Fibroblast of lung (primary cell): ENCODE measurements at places on chromosomes 3 and 15.

DNA sequence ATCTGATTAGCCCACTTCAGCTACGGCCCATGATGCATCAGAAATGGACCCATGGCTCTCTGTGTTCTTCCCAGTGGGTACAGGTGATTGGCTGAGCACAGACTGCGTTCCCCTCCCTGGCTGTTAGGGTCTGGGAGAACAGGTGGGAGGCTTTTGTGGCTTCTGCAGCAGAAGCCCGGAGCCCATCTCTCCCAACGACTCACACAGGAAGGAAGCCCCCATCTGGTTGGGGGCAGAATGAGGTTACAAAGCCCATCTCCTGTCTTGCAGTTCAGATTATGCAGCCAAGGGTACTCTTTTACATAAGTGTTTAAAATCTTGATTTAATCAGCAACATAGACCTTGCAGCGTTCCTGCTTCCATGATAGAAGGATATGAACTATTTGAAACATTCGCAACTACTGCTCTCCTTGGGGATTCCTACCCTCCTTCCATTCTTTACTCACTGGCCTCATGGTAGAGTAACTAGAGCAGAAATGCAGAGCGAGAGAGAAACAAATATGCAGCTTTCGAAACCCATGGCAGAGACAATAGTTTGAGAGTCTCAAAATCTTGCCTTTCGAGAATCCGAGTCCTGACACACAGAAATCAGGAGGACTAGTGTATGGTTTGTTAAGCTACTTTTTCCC lies 291.3 kb downstream of the TLE3 start:
- no peak overlapping the region for H3K27ac ChIP-seq
- no peaks in the 10 kb centered on the region for H3K36me3 ChIP-seq
- H3K4me3 ChIP-seq, result no peak overlapping the region
- no peaks in the 10 kb centered on the region for H3K27me3 ChIP-seq
- DNase-seq, result no peak

DNA sequence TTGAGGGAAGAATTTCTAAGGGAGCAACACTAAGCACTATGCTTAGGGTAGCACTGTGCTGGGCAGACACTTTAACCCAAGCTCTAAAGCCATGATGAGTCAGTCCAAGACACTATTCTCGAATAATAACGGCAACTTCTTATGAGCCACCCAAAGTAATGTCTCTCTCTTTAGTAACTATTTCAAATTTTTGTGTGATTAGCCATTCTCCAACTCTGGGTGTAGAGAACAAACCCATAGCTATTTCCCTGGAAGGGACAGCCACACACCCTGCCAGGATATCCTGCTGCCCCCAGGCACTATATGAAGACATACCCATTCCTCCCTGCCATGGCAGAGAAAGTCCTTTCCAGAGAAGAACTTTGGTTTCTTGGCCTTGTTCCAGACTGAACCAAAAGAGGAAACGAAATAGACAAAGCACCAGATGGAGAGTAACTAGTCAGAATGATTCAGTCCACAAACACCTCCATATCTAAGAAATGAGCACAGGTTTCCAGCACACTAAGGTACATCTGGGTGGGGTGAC lies 384.9 kb upstream of the THBS1 start:
- H3K27ac ChIP-seq, result peak overlapping the region; percentile 26
- peaks cover 15% of the 10 kb centered on the region for H3K4me1 ChIP-seq
- no peaks in the 10 kb centered on the region for H3K27me3 ChIP-seq
- no peak overlapping the region for H3K4me3 ChIP-seq

- H3K4me1 ChIP-seq, result peaks cover 6% of the 10 kb centered on the region
- DNase-seq, result no peak
- no peaks in the 10 kb centered on the region for H3K27me3 ChIP-seq
- no peak overlapping the region for H3K27ac ChIP-seq
- H3K4me3 ChIP-seq, result no peak overlapping the region
- no peaks in the 10 kb centered on the region for H3K36me3 ChIP-seq
Observed at GRCh38 chr15:60710656-60711055, 231.7 kb upstream of the ICE2 start.

DNA sequence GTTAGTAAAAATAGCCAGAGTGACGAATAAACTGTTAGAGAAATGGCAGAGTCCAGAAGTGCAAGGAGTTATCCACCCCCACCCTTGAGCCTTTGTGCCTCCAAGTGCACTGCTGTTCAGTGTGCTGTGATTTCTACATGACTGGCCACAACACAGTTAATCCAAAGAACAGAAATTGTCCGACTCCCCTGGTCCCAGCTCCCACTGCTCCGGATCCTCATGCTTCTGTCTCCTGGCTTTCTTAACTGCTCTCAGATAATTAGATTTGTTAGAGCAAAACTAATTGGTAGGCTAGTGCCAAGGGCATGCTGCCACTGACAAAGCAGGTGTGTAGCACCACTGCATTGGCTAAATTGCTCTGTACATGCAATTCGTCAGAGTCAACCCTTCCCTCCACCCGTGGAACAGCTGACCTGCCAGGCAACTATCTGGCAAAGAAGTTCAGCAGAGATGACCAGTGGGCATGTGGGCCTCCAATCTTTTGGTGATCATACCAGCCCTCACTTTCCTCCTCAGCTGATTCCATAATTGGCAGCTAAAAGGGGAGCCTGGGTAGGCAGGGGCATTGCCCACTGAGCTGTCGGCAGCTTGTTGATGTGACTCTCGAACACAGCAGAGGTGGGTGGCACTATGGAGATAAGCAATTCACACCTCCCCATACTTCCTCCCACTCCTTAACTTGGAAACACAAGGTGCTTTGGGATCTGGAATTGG lies 18.9 kb upstream of the ACAP2 start:
- DNase-seq, result no peak
- no peaks in the 10 kb centered on the region for H3K27me3 ChIP-seq
- H3K4me1 ChIP-seq, result no peaks in the 10 kb centered on the region
- H3K27ac ChIP-seq, result no peak overlapping the region
- H3K4me3 ChIP-seq, result no peak overlapping the region

GRCh38 chr3:155411500-155412223 lies 118.2 kb upstream of the STRIT1 start:
- no peaks in the 10 kb centered on the region for H3K27me3 ChIP-seq
- no peak overlapping the region for H3K4me3 ChIP-seq
- no peak overlapping the region for H3K27ac ChIP-seq
- no peak for DNase-seq
- peaks cover 6% of the 10 kb centered on the region for H3K4me1 ChIP-seq

GRCh38 chr3:49781415-49782199 lies 4.7 kb downstream of the IP6K1 start:
- H3K4me3 ChIP-seq, result no peak overlapping the region
- H3K27ac ChIP-seq, result no peak overlapping the region
- DNase-seq, result no peak
- H3K27me3 ChIP-seq, result no peaks in the 10 kb centered on the region
- peaks cover 4% of the 10 kb centered on the region for H3K36me3 ChIP-seq

- no peaks in the 10 kb centered on the region for H3K4me1 ChIP-seq
- no peaks in the 10 kb centered on the region for H3K27me3 ChIP-seq
- H3K27ac ChIP-seq, result no peak overlapping the region
- H3K36me3 ChIP-seq, result no peaks in the 10 kb centered on the region
- DNase-seq, result no peak
Observed at GRCh38 chr15:29631076-29632070, 190.9 kb downstream of the TJP1 start.

DNA sequence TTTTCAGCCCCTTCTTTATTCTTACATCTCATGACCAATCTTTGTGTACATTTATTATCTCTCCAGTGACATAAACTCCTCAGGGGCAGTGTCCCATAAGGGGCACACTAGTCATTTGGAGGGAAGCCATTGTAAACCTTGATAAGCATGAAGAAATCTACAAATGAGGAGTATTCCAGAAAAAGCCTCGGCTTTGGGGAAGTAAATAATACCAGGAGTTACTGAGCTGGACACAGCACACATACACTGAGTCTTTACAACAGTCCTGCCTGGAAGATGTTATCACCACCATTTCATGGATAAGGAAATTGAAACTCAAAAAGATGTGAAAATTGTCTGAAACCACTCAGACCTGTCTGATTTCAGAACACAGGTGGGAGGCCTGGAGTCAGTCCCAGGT lies 15.4 kb upstream of the POLR2M start:
- no peak for DNase-seq
- no peak overlapping the region for H3K27ac ChIP-seq
- H3K36me3 ChIP-seq, result no peaks in the 10 kb centered on the region
- H3K4me1 ChIP-seq, result no peaks in the 10 kb centered on the region
- no peak overlapping the region for H3K4me3 ChIP-seq

DNA sequence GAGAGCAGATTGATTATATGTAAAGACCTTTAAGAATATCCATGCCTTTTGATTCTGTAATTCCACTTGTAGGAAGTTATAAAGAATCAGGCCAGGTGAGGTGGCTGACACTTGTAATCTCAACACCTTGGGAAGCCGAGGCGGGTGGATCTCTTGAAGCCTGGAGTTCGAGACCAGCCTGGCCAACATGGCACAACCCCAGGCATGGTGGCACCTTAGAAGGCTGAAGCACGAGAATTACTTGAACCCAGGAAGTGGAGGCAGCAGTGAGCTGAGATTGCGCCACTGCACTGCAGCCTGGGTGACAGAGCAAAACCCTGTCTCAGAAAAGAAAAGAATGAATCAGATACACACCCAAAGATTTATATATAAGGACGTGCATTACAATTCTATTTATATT lies 33.9 kb downstream of the HRH1 start:
- H3K4me3 ChIP-seq, result no peak overlapping the region
- peaks cover 11% of the 10 kb centered on the region for H3K4me1 ChIP-seq
- H3K36me3 ChIP-seq, result no peaks in the 10 kb centered on the region
- no peak overlapping the region for H3K27ac ChIP-seq
- no peak for DNase-seq

- H3K27ac ChIP-seq, result no peak overlapping the region
- no peak for DNase-seq
- no peak overlapping the region for H3K4me3 ChIP-seq
- no peaks in the 10 kb centered on the region for H3K27me3 ChIP-seq
Observed at GRCh38 chr3:14096742-14097141, 27.9 kb downstream of the CHCHD4 start.

DNA sequence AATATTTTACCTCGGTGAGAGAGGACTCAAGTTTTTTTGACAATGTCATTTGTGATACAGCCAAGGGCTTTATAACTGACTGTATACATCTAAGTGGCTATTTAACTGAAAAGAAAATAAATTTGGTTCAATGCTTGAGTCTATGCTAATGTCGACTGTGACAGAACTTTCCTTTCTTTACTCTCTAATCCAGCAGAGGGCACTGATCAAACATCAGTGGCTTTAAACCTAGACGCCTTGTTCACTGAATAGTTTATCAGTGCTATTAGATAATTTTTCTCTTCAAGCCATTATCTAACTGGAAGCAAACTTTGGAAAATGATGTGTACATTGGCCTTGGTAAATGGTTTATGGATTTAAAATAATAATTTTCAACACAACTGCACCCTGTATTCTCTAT lies 285.1 kb downstream of the CHL1 start:
- no peaks in the 10 kb centered on the region for H3K4me1 ChIP-seq
- no peak overlapping the region for H3K4me3 ChIP-seq
- no peaks in the 10 kb centered on the region for H3K36me3 ChIP-seq
- no peaks in the 10 kb centered on the region for H3K27me3 ChIP-seq
- peak; percentile 3 for DNase-seq

DNA sequence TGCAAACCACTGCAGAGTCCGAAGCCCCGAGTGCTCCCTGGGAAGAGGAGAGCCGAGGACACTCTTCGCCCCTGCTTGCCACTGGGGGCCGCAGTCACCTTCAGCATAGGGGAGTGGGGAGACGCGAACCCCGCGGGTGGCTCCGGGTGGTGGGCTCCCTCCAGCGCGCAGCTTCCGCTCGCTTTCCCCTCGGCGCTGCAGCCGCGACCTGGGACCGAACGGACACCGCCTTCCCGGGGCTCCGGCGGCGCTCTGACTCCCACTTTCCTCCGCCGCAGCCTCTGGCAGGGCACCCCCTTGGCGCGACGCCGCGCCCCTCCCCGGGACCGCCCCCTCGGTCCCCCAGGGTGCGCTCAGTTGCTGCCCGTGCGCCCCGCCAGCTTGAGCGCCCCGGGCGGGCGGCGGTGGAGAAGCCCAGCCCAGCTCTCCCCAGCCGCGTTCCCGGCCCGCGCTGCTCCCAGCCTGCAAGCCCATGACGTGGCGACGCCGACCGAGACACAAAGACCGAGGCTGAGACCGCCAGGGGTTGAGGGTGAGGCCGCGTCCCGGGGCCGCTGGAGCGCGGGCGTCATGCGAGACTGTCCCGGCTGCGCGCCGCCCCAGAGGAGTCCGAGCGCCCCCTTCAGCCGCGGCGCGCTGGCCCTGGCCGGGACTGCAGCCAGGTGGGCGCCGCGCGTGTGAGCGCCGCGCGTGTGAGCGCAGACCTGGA lies at the start of gene MINAR1:
TSS of gene MINAR1 (plus strand) at position 701 of the 709 bp plus-strand sequence. CDS start 23,812 bp downstream, outside the sequence.
- no peak within 1 kb of the TSS for H3K27ac ChIP-seq
- peaks cover 25% of the 10 kb centered on the region for H3K27me3 ChIP-seq
- peak; percentile 36 for DNase-seq
- H3K36me3 ChIP-seq, result no peaks in the 10 kb centered on the region
- H3K4me3 ChIP-seq, result peak within 1 kb of the TSS; percentile 57

GRCh38 chr3:14980689-14981088 lies 33.3 kb downstream of the NR2C2 start:
- no peaks in the 10 kb centered on the region for H3K4me1 ChIP-seq
- DNase-seq, result no peak
- no peak overlapping the region for H3K4me3 ChIP-seq
- no peaks in the 10 kb centered on the region for H3K36me3 ChIP-seq
- no peaks in the 10 kb centered on the region for H3K27me3 ChIP-seq

DNA sequence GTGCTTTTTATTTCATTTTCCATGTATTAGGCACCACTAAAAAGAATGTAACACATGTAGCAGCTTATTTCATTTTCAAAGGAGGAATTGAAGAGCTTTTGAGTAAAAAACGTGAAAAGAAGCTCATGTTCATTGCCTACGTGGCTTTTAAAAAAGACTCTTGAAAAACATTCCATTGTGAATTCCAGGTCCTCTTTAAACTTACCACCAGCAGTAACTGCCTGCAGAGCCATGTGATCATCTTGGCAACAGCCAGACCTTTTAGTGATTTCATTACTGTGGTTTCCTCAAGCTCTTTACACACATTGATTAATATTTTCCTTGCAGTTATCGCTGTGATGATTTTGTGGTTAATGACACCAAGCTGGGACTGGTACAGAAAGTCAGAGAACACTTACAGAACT lies 43.8 kb upstream of the FBXL22 start:
- peak; percentile 100 for DNase-seq
- H3K4me1 ChIP-seq, result peaks cover 14% of the 10 kb centered on the region
- peak overlapping the region; percentile 26 for H3K4me3 ChIP-seq
- H3K27me3 ChIP-seq, result no peaks in the 10 kb centered on the region
- peak overlapping the region; percentile 80 for H3K27ac ChIP-seq
- peaks cover 6% of the 10 kb centered on the region for H3K36me3 ChIP-seq

GRCh38 chr3:167843886-167844285 lies 108.4 kb downstream of the SERPINI1 start:
- no peak overlapping the region for H3K27ac ChIP-seq
- no peaks in the 10 kb centered on the region for H3K4me1 ChIP-seq
- no peak for DNase-seq
- no peaks in the 10 kb centered on the region for H3K36me3 ChIP-seq

DNA sequence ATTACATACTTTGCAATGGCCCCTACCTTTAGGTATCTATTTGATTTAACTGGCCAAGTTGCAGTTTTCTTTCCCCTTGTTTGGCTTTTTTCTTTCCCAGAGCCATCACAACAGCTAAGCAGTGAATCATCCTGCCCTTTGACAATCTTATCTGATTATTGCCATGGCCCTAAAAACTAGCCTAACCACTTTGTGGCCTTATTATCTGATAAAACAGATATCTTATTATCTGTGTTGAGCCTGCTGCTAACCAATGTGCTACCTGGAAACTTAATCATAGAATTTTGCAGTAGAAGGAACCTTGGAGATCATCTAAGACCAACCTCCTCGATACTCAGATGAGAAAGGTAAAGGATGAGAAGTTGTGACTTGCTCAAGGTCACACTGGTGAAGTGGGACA lies 37.1 kb downstream of the EIF4E3 start:
- peaks cover 9% of the 10 kb centered on the region for H3K4me1 ChIP-seq
- no peaks in the 10 kb centered on the region for H3K27me3 ChIP-seq
- no peaks in the 10 kb centered on the region for H3K36me3 ChIP-seq

GRCh38 chr3:94587291-94587690 lies 524.4 kb downstream of the NSUN3 start:
- no peak for DNase-seq
- H3K27me3 ChIP-seq, result no peaks in the 10 kb centered on the region
- no peaks in the 10 kb centered on the region for H3K4me1 ChIP-seq
